ENCODE measurements at places on chromosomes 2 and 18. TPM values are rescaled to one million over a fixed set of nuclear protein-coding genes. Genes with fewer than 3 reads are reported as not detected.
A peak's percentile ranks its signal among the peaks of the same experiment; 100 is the strongest.

The ICOS gene
- not detected for total RNA-seq

The MAPK4 gene
- total RNA-seq, result not detected

The ABI2 gene
- 54.3 TPM for total RNA-seq

The IL36A gene
- not detected for total RNA-seq

The DSC3 gene
- total RNA-seq, result not detected

DNA sequence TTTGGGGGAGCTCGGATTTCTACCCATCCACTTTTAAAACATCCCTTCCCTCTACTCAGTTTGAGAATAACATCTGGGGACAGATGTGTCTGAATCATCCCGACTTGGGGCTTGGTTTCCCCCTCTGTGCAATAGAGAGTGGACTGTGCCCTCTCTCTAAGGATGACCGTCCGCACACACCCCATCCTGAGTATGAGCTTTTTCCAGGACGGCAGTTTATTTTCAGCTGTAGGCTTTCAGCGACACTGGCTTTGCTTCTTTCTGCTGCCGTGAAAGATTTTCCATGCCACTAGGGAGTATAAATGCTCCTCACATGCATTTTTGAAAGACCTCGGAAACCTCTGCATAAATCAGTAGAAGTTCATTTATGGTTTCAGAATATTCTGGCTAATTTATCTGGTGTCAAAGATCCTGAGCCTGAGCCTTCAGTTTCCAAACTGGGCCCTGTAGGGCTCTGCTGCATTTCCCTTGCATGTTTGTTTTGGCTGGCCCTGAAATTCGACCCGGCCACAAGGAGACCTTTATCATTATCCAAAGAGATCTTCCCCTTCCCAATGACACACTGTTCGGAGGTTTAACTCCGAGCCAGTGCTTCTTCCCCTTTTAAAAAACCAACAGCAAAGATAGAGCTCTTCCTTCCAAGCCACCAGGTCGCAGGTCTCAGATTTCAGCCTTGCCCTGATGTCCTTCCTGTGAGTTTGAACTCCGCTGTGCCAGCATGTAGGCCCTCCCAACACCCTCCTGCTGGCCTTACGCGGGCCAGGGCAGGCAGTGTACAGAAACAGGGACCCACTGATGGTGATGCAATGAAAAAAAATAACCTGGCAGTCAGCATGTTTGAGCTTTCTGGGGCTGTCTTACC is 53.3 kb downstream of the FECH start:
- DNase-seq, result no peak

DNA sequence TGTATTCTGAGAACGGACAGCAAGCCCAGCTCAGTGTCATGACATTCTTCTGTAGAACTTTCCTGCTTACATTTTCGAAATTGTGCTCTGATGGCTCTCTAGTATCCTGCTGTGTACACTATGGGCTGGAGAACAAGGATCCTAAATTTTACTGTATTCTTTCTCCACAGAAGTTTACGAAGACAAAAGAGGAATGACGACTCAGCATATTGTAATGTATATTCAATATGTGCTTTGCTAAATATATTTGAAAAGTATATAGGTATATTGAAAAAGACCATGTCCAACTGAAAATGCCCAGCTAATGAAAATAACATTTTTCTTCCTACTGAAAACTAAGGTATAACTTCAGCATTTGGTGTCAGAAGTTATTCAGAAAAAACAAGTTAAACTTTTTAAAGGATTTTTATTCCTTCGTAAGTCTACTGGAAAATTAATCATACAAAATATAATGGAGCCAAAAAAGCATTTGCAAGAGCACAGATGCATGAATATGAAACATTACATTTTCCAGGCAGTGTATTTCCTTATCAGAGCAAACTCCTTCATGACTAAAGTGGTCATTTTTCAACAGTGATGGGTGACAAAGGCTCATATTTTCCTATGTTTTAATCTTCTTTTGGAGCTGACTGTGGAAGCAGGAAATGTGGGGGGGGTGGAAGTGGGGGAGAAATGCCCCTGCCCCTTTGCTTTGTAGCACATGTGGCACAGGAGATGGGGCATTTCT is 143.8 kb upstream of the THUMPD2 start:
- DNase-seq, result no peak

GRCh38 chr2:127857265-127857808 is 618 bp downstream of the POLR2D start:
- DNase-seq, result no peak

- DNase-seq, result no peak
Measured at GRCh38 chr2:174590346-174590745, 7.3 kb downstream of the WIPF1 start.

DNA sequence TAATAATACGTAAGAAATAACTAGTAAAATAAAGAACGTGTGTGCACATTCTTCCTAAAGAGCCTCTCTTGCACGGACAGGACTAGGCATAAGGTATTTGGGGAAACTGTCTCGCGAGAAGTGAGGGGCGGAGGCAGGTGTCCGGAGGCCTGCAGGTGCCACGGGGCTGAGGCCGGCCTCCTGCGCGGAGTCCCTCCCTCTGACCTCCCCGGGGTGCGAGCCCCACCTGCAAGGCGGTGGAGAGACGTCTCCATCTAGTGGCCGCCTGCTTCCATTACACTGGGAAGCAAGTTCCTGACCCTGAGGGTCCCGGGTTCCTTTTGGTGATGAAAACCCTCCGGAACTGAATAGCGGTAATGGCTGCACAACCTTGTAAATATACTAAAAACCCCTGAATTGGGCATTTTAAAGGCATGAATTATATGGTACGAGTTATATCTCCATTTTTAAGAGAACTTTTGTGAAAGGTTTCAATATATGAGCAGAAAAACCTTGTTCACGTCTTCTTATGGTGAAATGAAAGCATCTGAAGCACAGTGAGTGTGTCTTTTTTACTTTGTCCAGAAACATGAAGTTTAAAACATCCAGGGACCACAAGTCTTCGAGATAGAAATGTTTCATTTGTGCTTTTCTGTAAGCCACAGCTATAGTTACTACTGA is 35.5 kb upstream of the CTDP1 start:
- DNase-seq, result peak; percentile 48

DNA sequence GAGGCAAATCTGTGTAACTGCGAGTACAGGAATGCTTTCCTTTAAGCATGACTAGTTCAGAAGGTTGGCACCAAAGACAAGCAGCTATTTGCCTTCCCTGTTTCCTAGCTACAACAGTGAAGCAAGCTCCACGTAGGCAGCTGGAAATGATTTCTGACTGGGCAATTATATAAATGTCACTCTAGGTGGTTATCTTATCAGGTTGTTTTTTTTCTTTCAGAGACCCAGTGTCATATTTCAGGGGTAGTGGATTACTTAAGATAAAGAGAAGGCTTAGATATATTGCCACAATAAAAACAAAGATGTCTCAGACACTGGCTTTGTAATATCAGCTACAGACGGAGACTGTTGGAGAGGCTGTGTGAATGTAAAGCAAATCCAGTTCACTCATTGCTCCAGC is 748.9 kb upstream of the NXPH2 start:
- no peak for DNase-seq

DNA sequence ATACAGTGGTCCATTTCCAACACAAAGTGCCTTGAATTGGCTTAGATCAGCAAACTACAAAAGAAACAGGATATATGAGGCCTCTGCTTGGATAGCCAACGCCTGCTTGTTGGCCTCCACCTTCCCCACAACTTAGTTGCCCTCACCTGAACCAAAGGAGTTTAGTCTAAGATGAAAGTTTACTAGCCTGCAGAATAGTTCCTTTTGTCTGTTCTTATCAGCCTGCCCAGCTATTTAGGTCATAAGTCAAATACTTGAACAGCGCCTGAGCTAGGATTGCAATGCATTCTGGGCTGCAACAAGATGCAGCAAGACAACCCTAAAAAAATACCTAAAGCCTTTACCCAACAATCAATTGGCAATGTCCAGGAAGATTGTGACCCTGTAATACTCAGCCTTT is 13.1 kb upstream of the EPG5 start:
- DNase-seq, result no peak

GRCh38 chr2:66596256-66596655 is 161.3 kb downstream of the MEIS1 start:
- DNase-seq, result no peak

DNA sequence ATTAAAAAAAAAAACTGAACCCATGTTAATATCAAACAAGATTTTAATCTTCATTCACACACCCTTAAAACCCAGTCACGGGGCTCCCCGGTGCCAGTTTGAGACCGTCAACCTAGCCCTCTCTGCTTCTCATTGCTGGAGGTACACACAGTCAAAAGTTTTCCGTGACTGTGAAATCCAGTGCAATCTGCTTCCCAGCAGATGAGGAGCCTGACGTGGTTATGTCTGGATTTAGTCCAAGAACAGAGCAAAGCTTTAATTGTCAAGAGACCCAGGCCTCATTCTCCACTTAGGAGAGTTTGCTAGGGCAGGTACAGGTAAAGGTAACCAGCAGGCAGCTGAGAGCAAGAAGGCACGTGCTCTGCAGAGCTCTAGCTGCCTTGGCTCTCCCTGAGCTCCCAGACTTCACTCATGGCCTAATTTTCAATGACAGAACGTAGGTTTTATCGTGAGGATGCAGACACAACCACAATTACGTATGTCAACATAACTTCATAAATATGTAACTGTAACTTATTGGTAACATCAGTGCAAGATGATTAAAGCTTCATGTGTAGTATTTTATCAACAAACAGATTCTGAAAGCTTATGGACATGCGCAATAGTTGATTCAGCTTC is 56.3 kb downstream of the SLC16A14 start:
- DNase-seq, result no peak

GRCh38 chr18:47283476-47283875 is 32.0 kb upstream of the SKOR2 start:
- no peak for DNase-seq

DNA sequence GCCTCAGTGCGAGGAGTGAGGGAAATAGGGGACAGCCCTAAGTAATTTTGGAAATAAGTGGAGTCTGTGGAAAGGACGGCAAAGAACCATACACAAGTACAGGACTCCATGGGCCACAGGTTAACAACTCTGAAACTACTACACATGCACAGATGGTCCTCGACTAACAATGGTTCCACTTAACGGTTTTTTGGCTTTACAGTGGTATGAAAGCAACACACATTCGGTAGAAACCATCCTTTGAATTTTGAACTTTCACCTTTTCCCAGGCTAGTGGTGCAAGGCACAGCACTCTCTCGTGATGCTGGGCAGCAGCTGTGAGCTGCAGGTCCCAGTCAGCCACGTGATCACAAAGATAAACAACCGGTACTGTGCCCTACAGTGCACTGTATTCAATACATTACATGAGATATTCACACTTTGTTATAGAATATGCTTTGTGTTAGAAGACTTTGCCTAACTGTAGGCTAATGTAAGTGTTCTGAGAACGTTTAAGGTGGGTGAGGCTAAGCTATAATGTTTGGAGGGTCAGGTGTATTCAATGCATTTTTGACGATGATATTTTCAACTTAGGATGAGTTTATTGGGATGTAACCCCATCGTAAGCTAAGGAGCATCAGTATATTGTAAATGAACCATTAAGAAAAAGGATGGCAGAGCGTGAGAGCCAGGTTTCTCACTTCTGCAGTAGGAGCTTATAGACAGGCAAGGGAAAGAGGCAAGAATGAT is 44.6 kb downstream of the TBC1D8 start:
- DNase-seq, result no peak

DNA sequence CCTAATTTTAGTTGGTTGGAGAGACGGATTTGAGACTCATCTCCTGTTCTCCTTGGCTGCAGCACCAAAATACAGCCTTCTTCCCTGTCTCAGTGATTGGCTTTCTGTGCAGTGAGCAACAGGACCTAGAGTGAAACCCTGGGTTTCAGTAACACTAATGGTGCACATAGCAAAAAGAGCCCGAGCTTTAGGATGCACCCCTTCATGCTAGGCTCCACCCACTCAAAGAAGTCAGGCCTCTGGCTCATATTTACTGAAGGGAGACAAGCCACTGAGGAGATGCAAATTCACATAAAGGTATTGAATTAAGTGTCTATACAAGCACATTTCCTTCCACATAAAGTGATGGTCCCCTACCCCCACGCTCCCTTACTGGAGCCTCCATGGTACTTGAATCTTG is 131.9 kb upstream of the CHAC2 start:
- no peak for DNase-seq

DNA sequence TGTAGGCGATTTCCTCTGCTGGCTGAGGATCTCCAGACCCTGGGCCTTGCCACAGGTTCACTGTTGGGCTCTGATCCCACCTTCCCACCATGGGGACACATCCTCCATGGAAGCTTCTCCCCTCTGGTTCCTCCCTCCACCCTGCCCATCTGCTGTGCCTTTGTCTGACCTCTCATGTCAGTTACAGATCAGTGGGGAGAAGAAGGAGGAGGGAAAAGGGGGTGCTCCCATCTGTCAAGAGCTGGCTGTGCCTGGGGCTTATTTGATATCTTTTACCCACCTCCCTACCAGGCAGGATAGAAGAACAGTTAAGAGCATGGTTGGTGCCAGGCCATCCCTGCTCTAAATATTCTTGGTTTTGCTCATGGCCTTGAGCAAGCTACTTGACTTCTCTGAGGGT is 12.3 kb upstream of the DNAJB2 start:
- no peak for DNase-seq

DNA sequence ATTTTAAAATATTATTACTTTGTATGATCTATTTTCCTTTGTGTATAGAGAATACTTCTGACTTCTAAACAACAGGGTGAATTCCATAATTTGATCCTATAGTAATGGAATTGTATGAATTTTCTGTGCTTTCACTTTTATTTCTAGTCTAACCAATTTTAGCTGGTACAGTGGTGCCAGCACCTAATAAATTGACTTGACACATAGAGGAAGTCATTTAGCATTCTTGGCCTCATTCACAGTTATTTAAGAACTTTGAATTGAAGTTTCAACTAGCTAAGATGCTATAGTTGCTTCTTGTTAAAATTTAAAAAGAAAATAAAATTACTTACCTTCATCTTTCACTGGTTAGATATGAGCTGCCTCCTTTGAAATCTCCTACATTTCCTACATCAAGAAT is 220.4 kb downstream of the CPS1 start:
- DNase-seq, result no peak

Data from PC-9 (cell line).